Activated CD4-positive, CD25-positive, alpha-beta regulatory T cell treated with anti-CD3 and anti-CD28 coated beads, Interleukin-2, amount 50 U/mL, for 24 hours (primary cell): ENCODE measurements at places on chromosomes 2 and 18.
A peak's percentile ranks its signal among the peaks of the same experiment; 100 is the strongest.

GRCh38 chr2:127048969-127049897 is 57.7 kb downstream of the BIN1 start:
- ATAC-seq, result no peak

DNA sequence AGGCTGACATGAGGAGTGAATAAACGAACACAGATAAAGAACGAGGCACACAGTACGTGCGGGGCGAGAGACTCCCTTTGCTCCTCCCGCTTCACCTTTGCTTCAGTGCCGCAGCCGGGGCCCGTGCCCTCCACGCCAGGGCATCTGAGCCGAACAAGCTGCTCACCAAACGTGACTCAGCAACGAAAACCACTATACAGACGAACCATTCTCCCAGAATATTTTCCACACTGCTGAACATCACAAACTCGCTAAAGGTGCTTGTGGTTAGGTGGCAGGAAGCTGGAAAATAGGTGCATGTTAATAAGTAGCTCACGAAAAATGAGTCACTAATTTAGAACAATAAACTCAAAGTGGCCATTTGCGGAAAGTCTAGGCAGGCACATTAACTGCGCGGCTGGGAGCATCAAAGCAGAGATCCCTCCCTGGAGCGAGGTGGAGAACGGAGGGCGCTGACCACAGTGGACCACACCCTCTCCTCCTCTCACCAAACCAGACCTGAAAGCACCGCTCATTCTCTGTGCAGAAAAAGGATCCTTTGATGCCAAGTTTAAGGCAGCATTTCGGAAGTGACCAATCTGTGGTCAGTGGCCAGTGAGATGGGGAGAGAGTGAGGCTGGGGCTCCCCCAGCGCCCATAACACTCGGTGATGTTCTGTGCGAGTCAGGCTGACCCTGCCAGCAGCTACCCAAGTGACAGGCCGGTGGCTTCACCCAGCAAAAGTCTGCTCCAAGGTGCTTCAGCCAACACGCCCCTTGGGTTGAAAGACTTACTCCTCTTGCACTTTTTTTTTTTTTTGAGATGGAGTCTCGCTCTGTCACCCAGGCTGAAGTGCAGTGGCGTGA is 153.2 kb downstream of the HDAC4 start:
- ATAC-seq, result peak; percentile 80

DNA sequence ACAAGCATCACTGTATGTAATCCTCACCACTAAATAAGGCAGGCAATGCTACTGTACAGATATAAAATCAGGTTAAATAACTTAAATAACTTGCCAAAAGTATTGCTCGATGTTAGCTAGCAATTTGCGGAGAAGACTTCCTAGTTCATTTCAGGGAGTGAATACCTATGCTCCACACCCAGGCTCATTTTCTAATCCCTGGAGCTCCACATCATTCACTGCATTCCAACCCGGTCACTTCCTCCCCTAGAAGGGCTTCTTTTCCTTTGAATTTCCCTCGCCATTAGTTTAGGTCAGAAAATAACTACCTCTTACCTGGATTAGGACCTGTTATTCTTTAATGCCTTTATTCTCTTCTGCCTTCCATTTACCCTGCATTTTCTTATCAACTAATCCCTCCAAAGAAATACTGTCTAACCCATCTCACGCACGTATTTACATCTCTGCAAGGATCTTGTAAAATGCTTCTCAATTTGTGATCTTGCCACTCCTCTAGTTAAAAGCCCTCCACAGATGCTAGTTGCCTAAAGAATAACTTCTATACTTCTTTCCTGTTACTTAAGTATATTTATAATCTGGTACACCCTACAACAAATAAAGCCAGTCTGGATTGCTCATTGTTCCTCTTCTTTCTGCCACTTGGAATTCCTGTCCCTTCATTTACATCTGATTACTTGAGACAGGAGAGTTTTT is 599.8 kb downstream of the NRXN1 start:
- ATAC-seq, result no peak

DNA sequence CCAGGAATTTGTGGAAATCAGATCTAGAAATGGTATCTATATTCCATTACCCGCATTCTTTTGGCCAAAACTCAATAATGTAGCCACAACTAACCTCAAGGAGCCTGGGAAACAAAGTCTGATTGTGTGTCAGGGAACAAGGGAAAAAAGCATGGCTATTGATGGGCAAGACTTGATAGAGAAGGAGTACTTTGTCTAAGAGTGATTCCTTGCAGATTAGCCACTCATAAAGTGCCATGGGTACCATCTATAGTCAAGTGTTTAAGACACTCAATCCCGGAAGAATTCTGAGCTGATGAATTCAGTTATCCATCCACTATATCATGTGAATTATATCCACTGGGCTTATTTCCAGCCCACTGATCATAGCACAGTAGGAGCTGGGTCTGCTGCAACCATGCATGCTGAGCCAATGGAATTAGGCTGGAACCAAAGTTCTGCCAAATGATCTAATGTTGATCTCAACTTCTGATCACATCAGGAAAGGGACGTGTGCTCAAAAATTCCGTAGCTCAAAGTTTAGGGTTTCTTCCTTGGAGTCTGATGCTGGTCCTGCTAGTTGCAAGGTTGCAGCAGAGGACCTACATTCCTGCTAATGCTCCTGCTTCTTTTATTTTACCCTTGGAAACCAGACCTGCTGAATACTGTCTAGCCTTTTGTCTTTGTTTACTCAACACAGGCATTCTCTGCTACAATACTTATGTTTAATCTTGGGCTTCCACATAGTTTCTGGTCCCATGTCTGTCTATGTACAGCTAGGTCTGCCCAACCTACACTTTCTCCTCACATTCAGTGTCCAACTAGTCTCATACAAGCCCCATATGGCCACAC is 629.7 kb downstream of the IRS1 start:
- no peak for ATAC-seq

GRCh38 chr2:10267036-10267435 is 35.7 kb upstream of the HPCAL1 start:
- no peak for ATAC-seq

DNA sequence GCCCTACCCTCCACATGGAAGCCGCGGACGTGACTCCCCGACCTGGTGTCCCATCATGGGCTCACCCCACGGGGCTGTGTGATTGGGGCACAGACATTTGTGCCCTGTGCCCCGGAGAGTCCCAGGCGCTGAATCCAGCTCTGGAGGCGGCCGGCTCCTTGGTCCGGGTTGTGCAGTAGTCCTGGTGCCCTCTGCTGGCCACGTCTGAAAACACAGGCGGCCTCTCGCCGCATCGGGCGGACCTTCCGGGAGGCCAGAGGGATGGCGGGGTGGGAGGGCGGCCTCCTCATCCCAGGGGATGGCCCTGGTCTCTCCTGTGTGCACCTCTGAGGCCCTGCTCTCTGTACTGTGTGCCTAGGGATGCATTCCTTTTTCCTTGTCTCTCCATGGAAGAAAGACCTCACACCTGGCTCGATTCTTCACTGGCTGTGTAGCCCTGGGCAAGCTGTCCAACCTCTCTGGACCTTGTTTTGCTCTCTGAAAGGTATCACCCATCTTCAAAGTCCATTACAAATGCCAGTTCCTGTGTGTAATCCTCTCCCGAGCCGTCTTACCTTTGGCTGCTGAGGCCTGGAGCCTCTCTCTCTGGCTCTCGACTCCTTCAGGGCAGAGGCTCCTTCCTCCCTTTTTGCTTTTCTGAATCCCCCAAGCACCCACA is 27.6 kb downstream of the CELF4 start:
- ATAC-seq, result no peak

DNA sequence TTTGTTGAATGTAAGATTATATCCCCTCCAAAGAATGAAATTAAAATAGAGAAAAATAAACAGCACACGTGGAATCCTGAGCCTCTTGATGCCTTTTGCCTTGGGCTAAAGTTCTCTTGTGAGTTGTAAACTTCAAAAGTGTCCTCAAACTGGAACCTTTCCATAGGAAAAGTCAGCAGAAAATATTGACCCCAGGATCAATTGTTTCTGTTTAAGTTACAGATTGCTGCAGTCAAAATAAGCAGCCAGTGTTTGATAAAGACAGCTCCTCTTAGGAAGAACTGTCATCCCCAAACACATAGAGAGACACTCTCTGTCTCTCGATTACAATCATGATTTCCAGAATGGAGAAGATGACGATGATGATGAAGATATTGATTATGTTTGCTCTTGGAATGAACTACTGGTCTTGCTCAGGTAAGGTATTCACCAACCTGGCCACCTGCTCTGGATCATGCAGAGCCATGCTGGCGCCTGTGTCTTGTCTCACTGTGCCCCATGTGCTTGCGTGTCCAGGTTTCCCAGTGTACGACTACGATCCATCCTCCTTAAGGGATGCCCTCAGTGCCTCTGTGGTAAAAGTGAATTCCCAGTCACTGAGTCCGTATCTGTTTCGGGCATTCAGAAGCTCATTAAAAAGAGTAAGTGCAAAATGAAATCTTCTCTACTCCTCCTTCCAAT is at the start of gene SPP2:
TSS of gene SPP2 (plus strand) at position 248 of the 681 bp plus-strand sequence. CDS start at position 333, 85 bp downstream.
- ATAC-seq, result no peak

DNA sequence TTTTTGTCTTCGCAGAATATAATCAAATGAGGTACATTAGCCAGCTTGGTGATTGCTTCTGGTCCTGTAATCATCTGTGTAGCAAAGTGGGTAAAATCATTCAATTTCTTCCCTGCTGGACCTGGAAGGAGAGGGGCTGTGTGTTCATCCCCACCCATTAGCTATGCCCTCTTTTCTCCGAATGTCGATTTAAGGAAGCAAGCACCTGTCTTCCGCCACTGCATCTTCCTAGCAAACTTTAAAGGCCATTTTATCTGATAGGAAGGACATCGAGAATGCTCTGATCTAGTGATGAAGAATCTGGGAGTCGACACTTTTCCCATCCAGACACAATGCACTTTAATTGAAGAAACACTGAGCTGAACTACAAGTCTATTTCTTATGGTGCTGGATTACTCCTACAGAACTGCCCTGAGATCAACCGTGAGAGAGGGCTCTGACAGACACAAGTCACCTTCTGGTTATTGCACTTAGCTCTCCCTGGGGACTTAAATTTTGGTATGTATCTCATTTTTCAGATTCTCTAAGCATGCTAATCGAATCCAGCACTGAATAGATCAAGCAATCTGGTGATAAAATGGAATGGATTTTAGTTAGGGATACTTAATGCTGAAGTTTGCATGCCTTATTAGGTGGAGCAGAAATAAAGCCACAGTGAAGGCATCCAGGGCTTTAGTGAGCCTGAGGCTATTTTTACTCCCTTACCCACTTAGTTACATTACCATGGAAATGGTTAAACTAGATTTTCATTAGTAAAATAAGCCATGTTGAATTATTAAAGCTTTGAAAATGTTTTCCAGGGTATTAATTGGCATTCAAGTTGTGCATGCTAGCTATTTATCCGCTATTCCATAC is 1.3 kb downstream of the NYAP2 start:
- no peak for ATAC-seq

DNA sequence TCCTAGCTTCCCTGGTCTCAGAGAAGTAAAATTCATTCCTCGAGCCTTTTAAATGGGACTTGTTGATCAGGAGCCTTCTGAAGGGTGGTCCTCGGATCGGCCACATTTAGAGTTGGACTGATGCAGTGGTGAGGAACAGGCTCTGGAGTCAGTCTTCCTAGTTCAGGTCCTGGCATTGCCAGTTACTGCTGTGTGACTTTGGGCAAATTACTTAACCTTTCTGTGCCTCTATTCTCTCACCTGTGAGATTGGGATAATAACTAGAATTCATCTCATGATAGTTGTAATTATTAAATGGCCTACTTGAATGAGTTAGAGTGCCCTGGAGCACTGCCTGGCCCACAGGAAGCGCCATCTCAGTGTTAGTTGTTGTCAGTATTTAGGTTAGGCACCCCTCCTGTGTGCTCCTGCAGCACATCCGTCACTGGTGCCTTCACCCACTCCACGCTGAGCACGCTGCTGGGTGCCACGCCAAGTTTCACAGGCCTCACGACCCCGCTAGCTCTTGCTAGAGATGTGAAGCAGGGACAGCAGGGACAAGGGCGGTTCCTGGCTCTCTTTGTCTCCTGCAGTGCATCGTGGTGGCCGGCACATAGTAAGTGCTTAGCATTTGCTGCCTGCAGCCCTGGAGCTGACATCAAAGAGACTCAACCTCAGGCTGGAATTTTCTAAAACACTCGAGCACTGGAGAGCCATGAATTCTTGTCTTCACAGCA is 122.9 kb downstream of the FAM210A start:
- no peak for ATAC-seq

- no peak for ATAC-seq
Observed at GRCh38 chr2:201882353-201883090, 76.2 kb downstream of the CDK15 start.

- peak; percentile 10 for ATAC-seq
Observed at GRCh38 chr2:135742325-135742757, 686 bp downstream of the UBXN4 start.

- peak; percentile 76 for ATAC-seq
Observed at GRCh38 chr2:156455361-156455975, 19.3 kb downstream of the GPD2 start.

GRCh38 chr18:26225022-26225693 is 1.1 kb upstream of the TAF4B start:
- no peak for ATAC-seq

DNA sequence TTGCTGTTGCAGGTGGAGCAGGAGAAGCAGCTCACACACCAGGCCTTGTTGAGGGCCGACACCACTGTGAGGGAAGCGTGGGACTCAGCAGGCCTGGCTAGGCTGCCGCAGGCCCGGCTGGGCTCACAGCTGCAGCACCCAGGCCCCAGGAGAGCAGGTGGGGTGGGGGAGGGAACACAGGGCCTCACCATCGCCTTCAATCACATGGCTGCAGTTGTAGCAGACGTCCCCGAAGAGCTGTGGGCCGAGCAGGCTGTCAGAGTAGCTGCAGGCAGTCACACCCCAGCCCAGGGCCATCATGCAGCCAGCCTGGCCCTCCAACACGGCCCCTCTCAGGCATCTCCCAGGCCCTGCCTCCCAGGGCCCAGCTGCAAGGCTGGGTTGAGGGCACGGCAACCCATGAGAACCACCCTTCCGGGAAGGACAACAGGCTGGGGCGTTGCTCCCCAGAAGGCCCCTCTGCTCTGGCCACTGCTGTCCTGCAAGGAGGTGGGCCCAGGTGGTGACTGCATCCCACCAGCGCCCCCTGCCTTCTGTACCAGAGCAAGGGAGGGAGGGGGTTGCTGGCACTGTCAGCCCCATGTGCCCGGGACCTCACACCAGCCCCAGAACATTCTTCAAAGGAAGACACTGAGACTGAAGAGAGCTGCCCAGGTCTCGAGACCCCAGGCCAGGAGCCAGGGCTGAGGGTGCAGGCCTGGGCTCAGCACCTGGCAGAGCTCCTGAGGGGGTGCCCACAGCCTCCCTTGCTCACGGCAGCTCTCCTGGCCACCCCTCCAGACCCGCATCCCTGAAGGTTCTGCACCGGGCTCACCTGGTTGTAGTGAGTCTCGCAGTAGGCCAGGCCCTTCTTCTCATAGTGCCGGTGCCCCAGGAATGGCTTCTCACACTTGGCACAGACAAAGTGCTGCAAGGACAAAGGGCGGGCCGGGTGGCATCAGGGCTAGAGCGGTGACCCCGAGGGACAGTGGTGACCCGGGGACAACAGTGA is 5.6 kb upstream of the GPR17 start:
- peak; percentile 23 for ATAC-seq

- ATAC-seq, result no peak
Observed at GRCh38 chr2:181971032-181971431, 14.6 kb upstream of the PPP1R1C start.

- no peak for ATAC-seq
Observed at GRCh38 chr2:44169155-44169898, 652 bp downstream of the PPM1B start.
